ENCODE measurements at places on chromosomes 7 and 10. TPM values are rescaled to one million over a fixed set of nuclear protein-coding genes. Genes with fewer than 3 reads are reported as not detected.

DNA sequence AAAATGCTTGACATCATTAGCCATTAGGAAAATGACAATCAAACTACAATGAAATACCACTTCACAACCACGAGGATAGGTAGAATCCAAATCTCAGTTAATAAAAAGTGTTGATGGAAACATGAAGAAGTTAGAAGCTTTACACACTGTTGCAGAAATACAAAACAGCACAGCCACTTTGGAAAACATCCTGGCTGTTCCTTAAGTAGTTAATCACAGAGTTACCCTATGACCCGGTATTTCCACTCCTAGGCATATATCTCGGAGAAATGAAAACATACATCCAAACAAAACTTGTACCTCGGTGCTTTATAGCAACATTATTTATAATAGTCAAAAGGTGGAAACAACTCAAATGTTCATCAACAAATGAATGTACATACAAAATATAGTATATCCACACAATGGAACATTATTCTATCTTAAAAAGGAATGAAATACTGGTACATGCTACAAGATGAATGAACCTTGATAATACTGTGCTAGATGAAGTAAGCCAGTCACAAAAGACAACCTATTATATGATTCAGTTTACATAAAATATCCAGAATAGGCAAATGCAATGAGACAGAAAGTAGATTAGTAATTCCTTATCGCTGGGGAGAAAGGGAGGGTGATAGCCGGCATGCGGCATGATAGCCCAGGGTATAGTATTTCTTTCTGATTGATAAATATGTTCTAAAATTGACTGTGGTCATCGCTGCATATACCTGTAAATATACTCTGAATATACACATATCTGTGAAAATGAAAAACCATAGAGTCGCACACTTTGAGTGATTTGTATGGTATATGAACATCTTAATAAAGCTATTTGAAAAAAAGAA lies 1.9 kb downstream of the VWDE start:
- DNase-seq: no peak
- H3K27me3 ChIP-seq: peaks cover 70% of the 10 kb centered on the region
- no peak overlapping the region for H3K4me3 ChIP-seq
- peaks cover 6% of the 10 kb centered on the region for H3K36me3 ChIP-seq

- H3K27me3 ChIP-seq: no peaks in the 10 kb centered on the region
- H3K36me3 ChIP-seq: no peaks in the 10 kb centered on the region
- H3K4me3 ChIP-seq: no peak overlapping the region
Measured at GRCh38 chr10:71178880-71179279, 33.5 kb upstream of the UNC5B start.

- peaks cover 9% of the 10 kb centered on the region for H3K4me1 ChIP-seq
- no peak overlapping the region for H3K27ac ChIP-seq
- DNase-seq: no peak
- H3K36me3 ChIP-seq: no peaks in the 10 kb centered on the region
Measured at GRCh38 chr10:3542185-3542611, 242.8 kb downstream of the KLF6 start.

DNA sequence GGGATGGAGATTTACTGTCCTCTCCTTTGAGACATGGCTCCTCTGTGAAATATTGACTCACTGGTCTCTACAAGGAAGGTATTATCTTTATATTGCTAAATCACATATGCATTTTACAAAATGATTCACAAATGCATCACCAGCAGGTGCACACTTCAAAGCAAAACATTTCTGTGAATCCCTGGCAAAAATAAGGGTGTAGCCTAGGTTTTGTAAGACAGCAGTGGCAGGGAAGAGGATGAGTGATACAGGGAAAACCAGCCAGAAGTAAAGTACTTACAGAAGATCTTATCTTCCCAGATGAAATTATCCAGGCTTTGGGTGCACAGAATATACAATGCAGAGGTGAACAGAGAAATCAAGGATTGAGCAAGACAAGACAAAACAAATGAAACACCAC lies 1094.6 kb downstream of the GATA3 start:
- H3K4me3 ChIP-seq: no peak overlapping the region
- H3K4me1 ChIP-seq: no peaks in the 10 kb centered on the region
- peaks cover 77% of the 10 kb centered on the region for H3K27me3 ChIP-seq
- no peak overlapping the region for H3K27ac ChIP-seq
- no peaks in the 10 kb centered on the region for H3K36me3 ChIP-seq

GRCh38 chr10:122164023-122164601 lies 107.0 kb upstream of the BTBD16 start:
- DNase-seq: peak; percentile 43
- peak overlapping the region; percentile 96 for H3K4me3 ChIP-seq
- H3K36me3 ChIP-seq: no peaks in the 10 kb centered on the region

The RUFY2 gene
- 22.4 TPM for total RNA-seq

The LRIT1 gene
- total RNA-seq: not detected

Data from neural crest cell (in vitro differentiated cells).